ENCODE measurements at places on chromosomes 3 and 15.

DNA sequence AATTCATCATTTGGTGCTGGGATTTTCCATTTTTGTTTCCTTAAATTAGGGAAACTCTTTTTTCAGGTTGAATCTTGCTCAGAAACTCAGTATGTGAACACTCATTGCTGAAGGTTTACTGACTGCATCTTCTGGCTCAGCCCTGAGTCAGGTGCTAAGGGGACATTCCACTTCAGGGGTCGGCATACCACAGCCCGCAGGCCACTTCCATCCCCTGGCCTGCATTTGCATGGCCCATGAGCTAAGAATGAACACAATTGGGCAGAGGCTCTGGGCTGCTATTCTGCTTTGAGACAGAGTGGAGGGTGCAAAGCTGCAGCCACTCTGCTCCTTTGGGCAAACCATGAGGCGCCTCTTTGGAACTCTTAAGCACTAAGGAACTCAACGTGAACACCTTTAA is 165.0 kb downstream of the FEZF2 start:
- DNase-seq = no peak

GRCh38 chr15:51390966-51391422 is 49.5 kb downstream of the GLDN start:
- DNase-seq = no peak

GRCh38 chr15:76169018-76169417 is 109.2 kb downstream of the TMEM266 start:
- DNase-seq = peak; percentile 18

DNA sequence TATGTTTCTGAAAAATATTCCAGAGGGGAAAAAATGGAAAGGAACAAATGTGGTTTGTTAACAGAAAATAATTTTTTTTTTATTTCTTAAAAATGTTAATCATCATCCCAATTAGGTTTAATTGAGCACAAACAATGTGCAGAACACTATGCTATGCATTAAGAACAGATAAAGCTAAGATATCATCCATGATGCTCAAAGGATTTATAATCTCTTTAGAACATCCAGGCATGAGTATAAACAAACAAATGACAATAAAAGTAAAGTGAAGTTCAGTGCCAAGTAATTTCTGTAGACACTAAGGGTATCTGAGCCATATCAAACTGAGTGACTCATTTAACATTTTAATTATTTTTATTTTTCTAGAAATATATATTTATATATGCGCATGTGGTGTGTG is 732.2 kb downstream of the NAALADL2 start:
- no peak for DNase-seq

DNA sequence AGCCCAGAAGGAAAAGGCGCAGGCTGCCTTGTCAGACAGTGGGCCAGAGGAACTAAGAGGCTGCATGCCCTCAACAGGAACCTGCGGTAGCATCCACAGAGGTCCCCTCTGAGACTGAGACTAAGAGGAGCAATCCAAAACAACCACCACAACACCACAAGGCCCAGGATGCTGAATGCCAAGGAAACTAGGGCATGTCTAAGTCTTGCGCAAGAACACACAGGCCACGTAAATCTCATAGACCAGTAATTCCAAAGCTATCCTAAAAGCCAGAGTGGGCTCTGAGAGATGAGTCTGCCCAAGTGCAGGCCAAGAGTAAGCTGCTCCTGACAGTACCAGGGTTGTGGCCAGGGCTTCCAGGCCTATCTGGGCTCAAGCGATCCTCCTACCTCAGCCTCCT is 12.9 kb downstream of the MON1A start:
- no peak for DNase-seq

- no peak for DNase-seq
Observed at GRCh38 chr15:35596285-35596684, 50.3 kb upstream of the DPH6 start.

- peak; percentile 44 for DNase-seq
Observed at GRCh38 chr3:42190701-42191442, 75.1 kb downstream of the CCK start.

DNA sequence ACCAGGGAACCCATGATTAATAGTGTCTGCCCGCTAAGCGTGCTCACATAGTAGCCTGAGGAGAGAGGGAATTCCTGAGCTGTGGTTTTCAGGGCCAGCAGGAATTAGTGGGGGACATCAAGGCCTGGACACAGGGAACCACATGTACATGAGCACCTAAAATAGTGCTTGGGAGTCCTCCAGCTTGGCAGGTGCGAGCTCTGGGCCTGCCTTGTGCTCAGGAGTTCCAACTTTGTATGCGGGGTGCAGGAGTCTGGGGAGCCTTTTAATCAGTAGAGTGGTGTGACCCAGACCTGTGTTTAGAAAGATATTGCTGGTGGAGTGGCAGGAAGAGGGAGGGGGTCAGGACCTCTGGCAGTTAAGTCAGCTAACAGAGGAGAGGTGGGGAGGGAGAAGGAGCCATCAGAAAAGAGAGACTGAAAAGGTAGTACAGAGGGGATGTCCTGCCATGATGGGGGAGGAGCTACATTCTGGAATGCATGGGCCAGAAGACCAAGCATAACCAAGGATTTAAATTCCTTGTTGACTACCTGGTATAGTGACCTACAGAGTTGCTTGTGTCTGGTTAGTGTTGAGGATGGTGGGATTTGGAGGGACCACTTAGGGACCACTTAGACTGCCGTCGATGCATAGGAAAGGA is 1.9 kb downstream of the DAG1 start:
- no peak for DNase-seq

GRCh38 chr15:78372880-78373279 is 32.7 kb downstream of the CRABP1 start:
- DNase-seq = no peak

DNA sequence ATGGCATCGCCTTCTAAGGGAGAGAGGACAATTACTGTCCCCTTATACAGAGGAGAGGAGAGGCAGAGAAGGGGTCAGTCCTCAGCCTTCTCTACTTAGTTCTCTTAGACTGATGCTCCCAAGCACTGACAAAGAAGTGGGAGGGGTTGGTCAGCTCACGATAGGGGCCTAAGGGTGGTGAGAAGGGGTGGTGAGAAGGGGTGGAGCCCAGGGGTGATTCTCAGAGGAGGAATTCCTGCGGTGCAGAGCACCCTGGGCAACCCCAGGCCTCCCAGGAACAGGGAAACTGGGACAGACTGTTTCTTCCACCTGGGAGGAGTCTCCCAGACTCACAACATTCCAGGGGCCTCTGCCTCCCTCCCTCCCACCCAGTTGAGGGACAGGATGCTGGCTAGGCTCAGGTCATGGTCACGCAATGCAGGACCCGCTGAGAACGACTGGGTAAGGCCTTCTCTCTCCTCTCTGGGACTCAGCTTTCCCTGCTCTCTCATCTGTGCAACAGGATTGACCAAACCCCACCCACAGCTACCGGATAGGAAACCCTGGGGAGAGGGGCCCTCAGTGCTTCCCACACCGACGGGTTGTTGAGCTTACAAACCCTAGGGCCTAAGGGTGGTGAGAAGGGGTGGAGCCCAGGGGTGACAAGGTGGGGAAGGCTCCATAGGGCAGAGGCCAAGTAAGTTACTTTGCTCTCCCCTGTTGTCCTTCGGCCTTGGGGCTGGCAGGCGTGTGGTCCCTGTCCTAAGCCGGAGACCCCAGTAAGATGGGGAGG is 1.5 kb downstream of the TPRA1 start:
- no peak for DNase-seq

- no peak for DNase-seq
Observed at GRCh38 chr15:92645731-92646130, 9.8 kb downstream of the FAM174B start.

GRCh38 chr3:14200841-14201240 is 22.2 kb downstream of the LSM3 start:
- no peak for DNase-seq

- no peak for DNase-seq
Observed at GRCh38 chr15:56428821-56429458, 36.0 kb downstream of the MNS1 start.

DNA sequence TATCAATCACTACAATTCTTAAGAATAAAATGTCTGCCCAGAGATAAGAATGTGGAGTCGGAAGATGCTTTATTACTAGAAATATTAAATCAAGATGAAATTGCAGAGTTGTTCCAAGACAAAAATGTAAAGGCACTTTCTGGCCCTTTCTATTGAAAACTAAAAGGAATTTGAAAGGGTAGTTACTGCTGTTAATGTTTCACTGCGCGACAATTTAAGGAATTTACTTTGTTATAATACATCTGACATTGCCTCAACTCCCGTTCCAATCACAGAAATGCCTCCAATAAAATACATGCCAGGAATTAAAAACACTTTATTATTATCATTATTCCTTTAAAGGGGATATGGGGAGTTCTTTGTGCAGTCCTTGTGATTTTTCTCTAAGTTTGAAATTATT is 26.4 kb downstream of the RSL24D1 start:
- no peak for DNase-seq

DNA sequence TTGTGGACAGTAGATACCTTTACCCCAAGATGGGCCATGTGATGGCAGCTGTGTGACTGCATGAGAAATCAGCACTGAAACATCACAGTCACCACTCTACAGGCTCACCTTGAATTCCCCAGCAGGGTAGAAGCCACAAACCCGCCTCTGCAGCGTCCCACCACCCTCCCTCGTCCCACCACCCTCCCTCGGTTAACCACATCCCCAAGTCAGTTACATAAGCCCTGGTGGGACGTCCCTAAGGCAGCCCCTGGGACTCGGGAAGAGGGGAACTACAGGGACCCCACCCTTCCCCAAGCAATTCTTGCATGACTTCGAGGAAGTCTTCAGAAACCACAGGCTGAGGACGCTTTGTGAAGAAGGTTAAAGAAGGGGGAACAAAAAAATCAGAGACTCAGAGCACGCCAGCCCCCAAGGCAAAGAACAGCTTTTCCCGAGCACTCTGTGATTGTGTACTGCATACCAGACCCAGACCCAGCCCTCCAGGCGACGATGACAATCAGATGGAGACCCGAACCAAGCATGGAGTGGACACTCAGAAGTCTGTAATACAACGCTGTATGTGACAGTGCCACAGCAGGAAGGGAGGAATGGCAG is 60.5 kb downstream of the SH3BP5 start:
- peak; percentile 90 for DNase-seq

DNA sequence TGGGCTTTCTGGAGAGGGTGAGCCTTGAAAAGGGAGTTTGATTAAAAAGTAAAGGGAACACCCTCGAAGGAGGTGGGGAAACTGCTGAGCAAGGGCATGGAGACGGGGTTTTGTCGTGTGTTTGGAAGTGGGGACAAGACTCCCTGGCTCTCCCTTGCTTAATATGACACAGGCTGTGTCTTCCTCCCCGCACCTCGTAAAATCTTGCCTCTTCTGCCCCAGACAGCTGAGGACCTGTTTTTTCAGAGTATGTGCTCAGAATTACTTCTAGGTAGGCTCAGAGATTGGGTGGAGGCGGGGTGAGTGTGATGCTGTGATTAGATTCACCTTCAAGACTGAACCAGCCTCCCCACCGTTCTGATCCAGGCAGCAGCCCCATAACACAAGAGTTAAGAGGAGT is 244.4 kb upstream of the TLE3 start:
- DNase-seq = no peak

DNA sequence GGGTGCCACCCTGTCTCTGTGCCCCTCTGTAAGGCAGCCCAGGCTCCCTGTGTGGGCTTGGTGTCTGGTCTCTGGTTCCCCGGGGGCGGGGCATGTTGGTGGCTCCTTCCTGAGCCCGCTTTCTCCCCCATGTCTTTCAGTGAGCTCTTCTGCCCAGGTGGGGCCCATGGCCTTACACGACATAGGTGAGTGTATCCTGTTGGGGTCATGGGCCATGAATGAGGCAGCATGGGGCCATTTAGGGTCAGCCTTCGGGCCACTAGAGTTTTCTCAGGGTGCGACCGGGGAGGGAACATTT is 195.1 kb downstream of the UBE3A start:
- DNase-seq = no peak

DNA sequence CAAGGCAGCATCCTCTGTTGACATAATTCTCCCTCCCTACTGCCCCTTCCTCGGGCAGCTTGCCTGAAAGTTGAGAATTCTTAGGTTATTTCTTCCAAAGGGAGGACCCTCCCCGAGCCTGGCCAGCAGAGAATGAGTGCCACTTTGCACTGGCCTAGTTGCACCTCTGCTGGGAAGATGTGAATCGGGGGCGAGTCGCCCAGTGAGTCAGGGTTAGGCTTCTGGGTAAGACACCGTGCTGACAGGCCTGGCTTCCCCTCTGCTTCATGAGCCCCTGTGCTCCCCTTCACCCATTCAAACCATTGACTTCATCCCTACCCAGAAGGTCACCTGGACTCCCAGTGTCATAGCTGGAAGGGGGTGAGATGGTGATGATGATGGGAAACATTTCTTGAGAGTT is 82.3 kb downstream of the AAGAB start:
- no peak for DNase-seq

GRCh38 chr3:181879926-181880325 is 168.2 kb downstream of the SOX2 start:
- DNase-seq = no peak

DNA sequence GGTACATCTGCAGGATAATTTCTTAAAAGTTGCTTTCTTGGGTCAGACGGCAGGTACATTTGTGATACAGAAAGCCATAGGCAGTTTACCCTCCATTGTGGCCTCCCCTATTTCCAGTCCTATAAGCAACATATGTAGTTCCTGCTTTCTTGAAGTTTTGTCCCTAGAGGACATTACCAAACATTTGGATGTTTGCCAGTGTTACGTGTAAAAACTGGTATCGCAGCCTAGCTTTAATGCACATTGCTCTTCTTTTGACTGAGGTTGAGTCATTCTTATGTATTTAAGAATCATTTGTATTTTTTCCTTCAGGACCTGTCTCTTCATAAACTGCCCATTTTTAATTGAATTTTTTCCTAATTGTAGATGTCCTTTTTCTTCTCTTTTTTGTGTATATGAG is 114.3 kb downstream of the DIPK2A start:
- DNase-seq = no peak

GRCh38 chr15:68097029-68097428 is 42.9 kb downstream of the PIAS1 start:
- DNase-seq = no peak

DNA sequence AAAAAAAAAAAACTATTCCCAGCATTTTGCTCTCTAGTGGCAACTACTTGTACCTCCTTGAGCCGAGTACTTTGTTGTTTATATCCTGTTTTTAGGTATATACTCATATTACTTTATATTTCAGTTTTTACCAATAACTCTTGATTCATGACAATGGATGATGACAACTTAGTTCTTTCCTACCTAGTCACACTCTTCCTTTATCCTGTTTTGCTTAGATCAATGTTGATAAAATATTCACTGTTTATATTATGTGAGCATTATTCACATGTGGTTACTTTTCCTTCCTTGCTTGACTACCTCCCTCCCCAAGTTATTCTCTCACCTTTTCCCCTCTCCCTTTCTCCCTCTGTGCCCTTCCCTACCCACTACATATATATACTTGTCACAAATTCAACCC is 53.7 kb downstream of the NKIRAS1 start:
- no peak for DNase-seq

GRCh38 chr15:51198701-51199232 is 104.1 kb upstream of the TNFAIP8L3 start:
- no peak for DNase-seq

GRCh38 chr3:137111497-137111896 is 153.7 kb downstream of the IL20RB start:
- DNase-seq = no peak

- DNase-seq = no peak
Observed at GRCh38 chr3:25291481-25291905, 136.6 kb upstream of the RARB start.

Measured in CD4-positive, alpha-beta T cell treated with Interleukin-1 beta for 1 hour (primary cell).